ENCODE measurements at places on chromosomes 2 and 18.

DNA sequence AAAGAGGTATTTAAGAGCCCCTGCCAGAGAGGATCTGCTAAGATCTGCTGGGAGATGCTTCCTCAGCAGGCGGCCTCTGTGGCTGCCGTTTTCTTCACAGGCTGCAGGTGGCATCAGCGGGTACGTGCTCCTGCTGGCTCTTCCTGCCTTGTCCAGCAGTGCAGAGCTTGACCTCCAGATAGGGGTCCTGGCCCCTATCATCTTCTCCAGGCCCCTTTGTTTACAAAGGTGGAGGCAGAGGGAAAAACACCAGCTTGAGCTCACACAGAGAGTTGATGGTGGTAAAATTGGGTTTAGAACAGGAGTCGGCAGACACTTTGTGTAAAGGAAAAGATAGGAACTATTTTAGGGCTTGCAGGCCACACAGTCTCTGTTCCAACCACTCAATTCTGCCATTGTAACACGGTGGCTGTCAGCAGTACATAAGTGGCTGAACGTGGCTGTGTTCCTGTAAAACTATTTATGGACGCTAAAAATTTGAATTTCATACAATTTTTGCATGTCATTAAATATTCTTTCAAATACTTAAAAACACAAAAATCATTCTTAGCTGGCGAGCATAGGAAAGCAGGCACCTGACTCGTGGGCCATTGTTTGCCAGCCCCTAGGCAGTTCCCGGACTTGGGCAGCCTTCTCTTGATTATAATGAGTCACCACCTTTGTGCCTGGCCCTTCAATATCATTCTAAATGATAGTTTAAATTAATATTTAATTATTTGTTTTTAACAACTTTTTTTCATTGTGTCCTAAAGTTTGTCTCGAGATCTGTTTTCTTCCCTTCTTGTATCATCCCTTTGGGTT lies 98.2 kb upstream of the B3GNT7 start:
- DNase-seq, result peak; percentile 29

- DNase-seq, result peak; percentile 42
These were observed 110.9 kb downstream of the FAM210A start for GRCh38 chr18:13615432-13615861.

GRCh38 chr2:227783404-227784138 lies 30.1 kb upstream of the CCL20 start:
- peak; percentile 53 for DNase-seq

GRCh38 chr2:174681099-174682006 lies 82.9 kb downstream of the CHRNA1 start:
- no peak for DNase-seq

- no peak for DNase-seq
These were observed 104.7 kb upstream of the CD302 start for GRCh38 chr2:159902722-159903121.
